ENCODE measurements at places on chromosomes 5 and 9.

DNA sequence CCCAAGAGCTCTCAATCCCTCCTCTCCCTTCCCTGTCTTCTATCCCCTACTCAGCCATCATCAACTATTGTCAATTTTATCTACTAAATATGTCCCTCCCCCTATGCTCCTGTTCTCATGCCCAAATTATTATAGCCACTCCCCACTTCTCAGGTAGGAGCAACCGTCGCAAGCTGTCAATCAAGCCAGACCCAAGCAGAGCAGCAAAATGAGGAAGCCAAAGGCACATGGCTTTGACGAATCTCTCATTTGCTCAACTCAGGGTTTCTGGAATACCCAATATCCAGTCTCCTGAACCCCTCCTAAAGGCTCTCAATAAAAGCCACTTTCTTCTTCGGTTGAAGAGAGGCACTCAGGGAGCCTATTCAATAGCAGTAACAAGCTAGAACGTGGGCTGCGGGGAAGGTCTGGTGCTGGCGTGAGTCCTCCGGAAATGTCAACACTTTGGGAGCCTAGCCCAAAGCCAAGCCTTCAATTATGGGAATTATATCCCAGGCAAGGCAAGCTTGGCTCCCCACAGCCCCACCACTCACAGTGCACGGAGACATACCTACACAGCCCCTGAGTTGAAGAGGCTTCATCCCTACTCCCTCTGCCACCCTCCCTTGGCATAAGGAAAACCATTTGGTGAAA, 47.7 kb downstream of the SIL1 start:
- no peak for DNase-seq

DNA sequence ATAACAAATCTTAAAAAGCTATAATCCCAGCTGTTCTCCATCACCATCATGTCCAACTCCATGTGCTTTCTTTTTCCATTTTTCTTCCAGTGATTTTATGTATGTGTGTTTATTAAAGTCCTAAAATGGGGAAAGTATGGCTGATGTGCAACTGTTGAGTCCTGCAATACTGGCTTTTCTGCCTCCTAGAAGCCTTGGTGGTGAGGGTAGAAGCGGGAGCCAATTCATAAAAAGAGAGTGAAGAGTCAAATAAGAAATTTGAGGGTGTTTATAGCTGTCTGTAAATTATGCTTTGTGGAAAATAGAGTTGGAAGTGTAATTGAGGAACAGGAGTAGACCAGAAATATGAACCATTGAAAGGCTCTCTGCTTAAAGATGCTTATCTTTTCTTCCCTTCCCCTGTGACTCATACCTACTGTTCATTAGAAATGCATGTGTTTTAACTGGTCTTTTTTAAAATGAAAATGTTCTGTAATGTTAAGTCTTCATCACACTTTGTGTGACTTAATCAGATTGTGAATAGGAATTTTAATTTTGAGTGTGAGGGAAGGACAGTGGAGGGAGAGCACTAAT, 80.1 kb downstream of the ZCCHC7 start:
- DNase-seq, result no peak

- DNase-seq, result no peak
These were observed 446.7 kb upstream of the GRAMD2B start for GRCh38 chr5:125976421-125977000.

DNA sequence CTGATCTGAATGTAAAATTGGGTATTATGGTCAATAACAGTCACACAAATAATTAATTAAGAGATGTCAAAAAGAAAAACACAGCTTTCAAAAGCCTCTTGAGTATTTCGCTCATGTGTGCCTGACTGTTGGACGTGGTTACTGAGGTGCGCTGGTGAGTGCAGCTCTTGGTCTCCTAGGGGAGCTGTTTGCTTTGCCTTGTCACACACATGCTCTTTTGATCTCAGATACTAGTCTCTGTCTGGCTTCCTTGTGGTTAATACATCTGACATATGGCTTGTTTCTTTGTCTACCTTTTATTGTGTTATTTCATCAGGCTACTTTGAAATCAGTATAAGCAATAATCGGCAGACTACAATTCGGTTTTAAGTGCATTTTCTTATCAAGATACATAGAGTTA, 51.5 kb downstream of the PCSK1 start:
- no peak for DNase-seq

DNA sequence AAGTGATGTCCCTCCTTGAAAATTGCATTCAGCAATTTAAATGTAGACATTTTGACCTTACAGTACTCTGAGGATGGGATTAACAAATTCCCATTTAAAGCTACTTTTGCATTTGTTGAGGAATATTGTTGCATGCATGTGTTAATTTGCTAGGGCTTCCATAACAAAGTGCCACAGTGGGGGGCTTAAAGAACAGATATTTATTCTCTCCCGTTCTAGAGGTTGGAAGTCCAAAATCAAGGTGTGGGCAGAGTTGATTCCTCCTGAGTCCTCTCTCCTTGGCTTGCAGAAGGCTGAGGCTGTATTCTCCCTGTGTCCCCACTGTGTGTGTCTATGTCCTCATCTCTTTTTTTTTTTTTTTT, 51.8 kb upstream of the CDK20 start:
- DNase-seq, result no peak

DNA sequence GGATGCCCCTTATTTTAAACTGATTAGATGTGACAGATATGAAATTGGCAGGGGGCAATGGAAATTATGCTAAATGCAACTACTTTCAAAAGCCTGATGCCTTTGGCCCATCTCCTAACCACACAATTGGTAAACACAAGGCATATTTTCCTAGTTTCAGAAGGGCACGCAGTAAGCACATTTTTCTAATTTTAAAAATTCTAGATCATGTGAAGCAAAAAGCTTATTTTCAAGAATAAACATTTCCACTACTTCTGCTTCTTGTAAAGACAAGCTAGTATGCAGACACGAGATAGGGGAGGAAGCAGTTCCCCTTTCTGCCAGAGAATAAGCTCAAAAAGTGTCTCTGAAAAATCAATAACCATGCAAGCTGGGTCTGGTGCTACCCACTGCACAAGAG, 67.7 kb downstream of the ABCA1 start:
- no peak for DNase-seq

DNA sequence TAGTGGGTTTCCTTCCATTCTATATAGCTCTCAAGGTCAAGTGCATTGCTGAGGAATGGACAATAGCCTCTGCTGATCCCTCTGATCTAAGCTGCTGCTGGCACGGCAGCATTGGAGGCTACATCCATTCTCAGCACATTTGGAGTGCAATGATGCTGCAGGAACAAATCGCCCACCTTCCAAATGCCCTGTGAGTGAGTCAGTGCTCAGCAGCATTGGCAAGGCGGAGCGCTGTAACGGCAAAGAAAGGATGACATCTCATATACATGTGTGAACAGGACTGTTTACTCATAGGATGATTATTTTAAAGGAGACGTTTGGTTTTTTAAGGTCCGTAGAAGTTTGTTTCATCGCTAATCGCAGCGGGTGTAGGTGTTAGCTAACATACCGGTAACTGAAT, 408.7 kb downstream of the ARHGEF28 start:
- DNase-seq, result no peak

- peak; percentile 53 for DNase-seq
These were observed at the start of gene CERCAM for GRCh38 chr9:128420651-128421481. TSS of gene CERCAM (plus strand) at chr9:128420857. CDS start at chr9:128420878, 21 bp downstream.

DNA sequence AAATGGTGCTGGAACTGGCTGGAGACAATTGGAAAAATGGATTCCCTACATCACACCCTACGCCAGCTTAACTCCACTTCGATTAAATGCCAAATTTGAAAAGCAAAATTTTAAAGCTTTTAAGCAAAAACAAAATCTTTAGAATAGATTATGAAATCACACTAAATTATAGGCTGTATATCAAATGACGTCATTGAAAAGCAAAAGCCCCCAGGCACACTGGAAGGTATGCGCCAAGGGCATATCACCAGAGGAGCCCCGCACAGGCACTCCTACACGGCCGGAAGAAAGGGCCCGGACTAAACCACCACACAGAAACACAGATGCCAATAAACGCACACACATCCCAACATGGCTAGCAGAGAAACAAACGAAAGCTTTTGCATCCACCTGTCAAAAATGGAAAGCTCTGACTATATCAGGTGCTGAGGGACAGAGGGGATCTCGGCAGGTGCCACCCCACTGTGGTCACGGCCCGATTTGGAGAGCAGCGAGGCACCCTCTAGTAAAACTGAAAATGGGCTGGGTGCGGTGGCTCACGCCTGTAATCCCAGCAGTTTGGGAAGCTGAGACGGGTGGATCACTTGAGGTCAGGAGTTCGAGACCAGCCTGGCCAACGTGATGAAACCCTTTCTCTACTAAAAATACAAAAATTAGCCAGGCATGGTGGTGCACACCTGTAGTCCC, 17.0 kb upstream of the MXD3 start:
- DNase-seq, result no peak

DNA sequence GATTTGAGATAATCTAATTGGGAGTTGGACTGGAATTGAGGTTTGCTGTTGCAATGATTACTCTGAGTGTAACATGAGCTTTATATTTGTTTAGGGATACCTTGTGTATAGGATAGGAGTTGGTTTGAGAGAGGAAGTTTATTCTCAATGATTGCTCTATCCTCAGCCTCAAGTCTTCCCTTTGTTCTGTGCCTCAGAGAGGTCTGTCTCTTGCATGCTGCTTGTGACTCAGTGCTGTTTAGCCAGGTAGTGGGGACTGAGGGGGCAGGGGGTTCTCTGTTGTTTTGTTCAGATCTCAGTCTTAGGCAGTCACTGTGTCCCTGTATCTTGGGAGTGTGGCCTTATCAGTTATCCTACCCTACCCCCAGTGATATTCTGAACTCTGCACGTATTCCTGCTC, 192.1 kb downstream of the SPATA31D1 start:
- DNase-seq, result no peak

DNA sequence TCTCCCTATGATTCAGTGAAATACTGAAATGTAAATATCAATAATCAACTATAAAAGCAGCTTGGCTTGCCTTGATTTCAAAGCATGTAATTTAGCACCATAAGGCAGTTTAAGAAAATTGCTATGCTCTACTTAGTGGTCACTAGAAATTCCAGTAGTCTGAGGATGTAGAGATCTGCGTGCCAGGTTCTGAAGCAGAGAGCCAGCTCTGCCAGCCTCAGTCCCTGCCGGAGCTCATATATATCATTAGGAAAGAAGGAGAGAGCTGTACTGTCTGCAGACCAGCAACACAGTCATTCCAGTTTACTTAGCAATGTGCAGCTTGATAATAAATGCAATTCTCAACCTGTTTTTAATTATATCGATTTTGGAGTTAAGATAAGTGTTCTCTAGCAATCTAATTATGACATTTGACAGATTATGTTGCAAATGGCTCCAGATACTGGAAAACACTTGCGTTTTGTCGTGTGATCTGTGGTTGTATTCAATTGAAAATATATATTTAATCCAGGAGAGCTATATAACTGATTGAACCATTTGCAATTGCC, 540.5 kb downstream of the CTNND2 start:
- no peak for DNase-seq

- no peak for DNase-seq
These were observed 26.2 kb upstream of the APC start for GRCh38 chr5:112711436-112711835.

DNA sequence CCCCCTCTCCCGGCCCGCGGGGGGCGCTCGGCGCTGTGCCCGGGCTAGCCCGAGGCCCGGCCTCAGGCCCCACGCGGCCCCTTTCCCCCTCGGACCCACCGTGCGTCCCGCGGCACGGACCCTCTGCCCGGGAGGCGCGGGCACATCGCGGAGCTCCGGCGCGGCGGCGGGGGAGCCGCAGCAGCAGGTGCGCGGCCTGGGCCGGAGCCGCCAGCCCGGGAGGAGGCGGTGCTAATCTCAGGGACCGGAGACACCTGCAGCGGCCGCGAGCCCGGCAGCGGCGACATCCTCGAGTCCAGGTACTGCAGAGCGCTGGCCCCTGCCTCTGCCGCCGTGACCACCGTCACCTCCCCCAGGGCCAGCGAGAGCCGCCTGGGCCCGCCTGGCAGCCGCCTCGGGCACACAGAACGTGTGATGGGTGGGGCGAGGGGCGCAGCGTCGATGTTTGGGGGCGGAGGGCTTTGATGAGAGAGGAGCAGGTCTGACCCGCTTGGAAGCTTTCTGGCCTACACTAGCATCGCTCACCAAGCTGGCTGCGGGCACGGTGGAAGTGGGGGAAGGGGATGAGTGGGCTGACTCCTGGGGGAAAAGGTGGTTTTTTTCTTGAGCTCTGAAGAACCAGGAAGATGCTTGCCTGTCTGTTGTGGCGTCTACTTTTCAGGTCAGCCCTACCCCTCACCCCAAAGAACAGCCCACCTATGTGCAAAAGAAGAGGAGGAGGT, 524 bp downstream of the CYFIP2 start:
- DNase-seq, result peak; percentile 68

DNA sequence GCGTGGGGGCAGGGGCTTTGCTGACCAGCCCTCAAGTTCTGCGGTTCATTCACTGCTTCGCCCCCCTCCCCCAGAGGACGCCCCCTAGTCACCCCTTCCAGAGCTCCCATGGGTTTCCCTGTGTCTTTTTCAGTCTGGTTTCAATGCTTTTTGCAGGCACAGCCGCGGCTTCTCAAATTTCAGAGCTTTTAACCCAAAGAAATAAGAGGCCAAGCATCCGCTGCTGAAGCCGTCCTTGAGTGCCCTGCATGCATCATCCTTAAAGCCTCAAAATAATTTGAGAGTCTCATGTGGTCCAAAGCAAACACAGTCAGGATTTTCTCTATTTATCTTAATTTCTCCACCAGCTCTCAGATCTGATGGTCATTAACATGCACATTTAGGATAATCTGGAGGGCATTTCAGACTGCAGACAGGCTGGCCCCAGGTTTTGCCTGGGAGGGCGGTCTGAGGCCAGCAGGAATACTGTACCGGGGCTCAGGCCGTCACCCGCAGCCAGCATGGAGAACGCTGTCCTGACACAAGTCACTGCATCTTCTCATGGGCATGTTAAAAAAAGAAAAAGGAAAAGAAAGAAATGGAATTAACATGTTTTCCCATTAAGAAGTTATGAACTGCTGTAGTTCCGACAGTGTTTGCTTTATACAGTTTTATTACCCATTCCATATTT, 420.8 kb upstream of the IRX4 start:
- DNase-seq, result no peak

DNA sequence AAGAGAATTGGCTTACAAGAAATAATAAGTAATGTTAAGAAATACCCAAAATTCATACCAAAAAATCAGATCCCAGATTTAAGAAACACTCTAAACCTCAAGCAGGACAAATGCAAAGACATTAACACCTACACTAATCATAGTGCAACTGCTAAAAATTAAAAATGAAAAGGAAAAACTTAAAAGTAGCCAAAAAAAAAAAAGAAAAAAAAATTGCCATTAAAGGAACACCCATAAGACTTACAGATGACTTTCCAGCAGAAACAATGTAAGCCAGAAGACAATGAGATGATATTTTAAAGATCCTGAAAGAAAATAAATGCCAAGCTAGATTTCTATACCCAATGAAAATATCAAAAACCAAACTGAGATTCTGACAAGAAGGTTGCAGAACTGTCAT, 101.5 kb downstream of the DENND1A start:
- no peak for DNase-seq

GRCh38 chr5:162529886-162530285, 462.3 kb downstream of the GABRG2 start:
- DNase-seq, result no peak

DNA sequence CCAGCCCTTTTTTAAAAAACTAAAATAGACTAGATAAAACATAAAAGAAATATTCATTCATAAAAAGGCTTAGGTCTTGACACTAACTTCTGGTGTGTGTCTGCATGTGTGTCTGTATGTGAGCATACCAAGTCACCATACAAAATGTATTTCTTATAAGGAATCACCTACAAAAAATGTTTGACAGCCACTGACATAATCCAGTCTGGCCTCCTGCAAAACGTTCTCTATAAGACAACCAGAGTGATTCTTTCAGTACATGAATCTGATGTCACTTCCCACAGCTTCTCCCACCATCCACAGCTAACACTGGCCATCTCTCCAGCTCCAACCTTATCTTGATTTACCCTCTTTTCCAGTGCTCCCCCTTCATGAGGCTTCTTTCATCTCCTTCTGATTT, 192.3 kb downstream of the TLE1 start:
- DNase-seq, result no peak

GRCh38 chr9:106921341-106921899, 58.5 kb downstream of the ZNF462 start:
- DNase-seq, result no peak
